ENCODE measurements at places on chromosomes 3 and 15.

GRCh38 chr3:43816372-43816771, 125.6 kb downstream of the ABHD5 start:
- no peak for DNase-seq

GRCh38 chr3:67361770-67362169, 292.6 kb downstream of the SUCLG2 start:
- no peak for DNase-seq

DNA sequence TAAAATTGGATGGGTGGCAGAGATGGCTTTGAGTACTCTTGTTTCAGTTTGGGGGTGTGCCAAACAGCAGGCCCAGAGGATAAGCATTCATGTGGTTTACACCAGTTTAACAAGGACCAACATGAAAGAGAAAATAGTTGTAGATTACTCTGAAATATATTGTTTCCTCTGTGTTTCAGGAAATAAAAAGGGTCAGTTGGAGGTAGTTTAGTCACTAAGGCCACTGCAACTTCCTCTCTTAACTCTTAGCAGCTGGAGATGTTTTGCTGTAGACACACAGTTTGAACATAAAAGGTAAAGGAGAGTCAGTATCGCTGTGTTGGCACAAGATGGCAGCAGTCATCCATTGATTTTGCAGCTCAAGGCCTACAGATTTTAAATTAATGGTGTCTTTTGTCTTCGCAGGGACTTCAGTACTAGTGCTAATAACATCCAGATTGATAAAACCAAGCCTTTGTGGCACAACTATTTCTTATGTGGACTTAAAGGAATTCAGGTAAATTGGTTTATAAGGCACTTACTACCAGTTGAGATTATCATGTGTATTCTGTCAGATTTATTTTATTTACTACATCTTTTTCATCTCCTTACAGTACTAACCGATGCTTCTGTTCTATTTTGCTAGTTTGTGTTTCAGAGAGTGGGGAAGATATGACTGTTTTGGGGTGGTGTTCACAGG, 65.5 kb downstream of the GALK2 start:
- DNase-seq: peak; percentile 53

DNA sequence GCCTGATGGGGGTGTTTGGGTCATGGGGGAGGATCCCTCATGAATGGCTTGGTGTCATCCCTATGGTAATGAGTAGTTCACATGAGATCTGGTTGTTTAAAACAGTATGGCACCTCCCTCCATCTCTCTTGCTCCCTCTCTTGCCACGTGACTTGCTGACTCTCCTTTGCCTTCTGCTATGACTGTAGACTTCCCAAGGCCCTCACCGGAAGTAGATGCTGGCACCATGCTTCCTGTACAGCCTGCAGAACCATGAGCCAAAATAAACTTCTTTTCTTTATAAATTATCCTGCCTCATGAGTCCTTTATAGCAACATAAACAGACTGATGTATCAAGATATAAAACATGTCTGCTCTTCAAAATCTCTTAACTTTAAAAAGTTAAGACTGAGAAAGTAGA, 96.1 kb downstream of the TFDP2 start:
- DNase-seq: no peak

DNA sequence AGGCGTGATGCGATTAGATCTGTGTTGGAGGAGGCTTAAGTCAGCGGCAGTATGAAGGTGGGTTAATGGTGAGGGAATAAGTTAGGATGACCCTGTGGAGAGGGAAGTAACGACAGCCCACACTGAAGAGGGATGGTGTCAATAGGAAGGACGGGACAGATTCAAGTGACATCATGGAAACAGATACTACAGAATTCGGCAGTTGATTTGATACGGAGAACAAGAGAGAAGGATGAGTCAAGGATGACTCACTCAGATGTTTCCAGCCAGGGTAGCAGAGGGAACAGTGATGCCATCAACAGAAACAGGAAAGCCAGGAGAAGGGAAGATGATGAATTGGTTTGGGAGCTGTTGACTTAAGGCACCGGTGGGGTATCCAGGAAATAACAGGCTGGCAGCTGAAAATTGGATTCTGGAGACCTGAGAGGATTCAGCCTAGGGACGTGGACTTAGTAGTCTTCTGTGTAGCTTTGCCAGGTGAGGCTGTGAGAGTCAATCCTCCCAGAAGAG, 38.0 kb downstream of the SHC4 start:
- no peak for DNase-seq

- DNase-seq: no peak
Observed at GRCh38 chr3:194333981-194334320, 17.2 kb downstream of the CPN2 start.

GRCh38 chr3:155227141-155227540, 66.3 kb downstream of the STRIT1 start:
- DNase-seq: no peak

- DNase-seq: no peak
Observed at GRCh38 chr15:68195336-68196112, 9.6 kb downstream of the CALML4 start.

GRCh38 chr3:136667081-136667480, 85.1 kb downstream of the STAG1 start:
- no peak for DNase-seq

DNA sequence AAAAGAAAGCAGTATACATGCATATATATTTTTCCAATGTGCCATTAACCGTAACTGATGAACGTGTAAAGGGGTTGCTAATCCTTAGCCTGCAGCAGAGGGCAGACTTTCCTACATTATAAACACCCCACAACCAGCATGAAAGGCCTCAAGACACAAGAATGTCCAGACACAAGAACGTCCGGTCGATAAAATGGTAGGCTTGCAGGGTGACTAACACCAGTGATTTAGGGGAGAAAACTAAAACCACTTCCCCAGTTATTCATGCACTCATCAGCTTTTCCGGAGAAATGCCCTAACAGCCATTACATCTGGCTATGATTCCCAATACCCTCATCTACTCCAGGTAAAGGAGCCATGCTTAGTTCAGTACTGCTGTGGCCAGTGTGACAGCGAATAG, 57.4 kb downstream of the LRTM1 start:
- no peak for DNase-seq

DNA sequence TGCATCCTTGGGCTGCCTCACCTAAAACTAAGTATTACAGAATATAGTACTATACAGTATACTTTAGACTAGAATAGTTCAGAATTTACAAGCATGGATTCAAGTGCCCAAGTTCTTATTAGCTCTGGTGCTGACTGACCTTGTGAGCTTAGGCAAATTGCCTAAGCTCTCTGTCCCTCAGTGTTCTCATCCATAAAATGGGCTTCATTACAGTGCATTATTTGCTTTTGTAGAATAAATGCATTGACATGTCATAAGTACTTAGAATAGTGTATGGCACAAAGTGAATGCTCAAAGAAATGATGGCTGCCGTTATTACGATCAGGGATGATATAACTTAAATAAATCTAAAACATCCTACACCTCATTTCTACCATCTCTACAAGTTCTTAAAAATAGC, 269.7 kb downstream of the FOXP1 start:
- DNase-seq: no peak

GRCh38 chr15:67133738-67134066, 68.3 kb downstream of the SMAD3 start:
- no peak for DNase-seq

DNA sequence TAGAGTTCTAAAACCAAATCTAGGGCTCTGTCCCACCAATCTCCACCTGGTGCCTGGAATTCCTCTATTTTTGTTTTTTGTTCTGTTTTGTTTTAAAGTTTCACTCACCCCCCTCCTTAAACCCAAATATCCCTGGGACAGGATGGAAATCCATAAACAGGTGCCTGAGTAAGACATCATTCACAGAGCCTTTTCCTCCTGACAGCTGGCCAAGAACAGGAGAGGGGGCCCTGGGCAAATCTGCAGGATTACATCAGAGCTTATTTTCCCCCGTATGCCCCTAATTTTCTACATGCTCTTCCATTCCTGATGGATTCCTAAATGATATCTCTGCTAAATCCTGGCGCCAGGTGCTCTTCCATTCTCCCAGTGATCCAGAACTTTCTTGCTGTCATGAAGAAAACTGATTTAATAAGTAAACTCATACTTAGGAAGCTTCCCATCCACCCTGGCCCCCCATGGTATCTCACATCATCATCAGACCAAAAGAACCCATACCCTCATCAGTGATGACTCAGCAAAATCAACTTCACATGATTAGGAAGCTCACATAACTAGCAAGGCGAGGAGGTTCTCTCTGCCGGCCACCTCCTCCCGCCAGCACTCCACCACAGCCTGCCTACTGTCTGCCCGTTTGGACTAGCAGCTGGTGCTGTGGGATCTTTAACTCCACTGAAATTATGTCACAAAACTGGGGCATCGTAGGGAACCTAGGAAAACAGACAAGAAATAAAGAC, 61.0 kb downstream of the LIPC start:
- DNase-seq: no peak

DNA sequence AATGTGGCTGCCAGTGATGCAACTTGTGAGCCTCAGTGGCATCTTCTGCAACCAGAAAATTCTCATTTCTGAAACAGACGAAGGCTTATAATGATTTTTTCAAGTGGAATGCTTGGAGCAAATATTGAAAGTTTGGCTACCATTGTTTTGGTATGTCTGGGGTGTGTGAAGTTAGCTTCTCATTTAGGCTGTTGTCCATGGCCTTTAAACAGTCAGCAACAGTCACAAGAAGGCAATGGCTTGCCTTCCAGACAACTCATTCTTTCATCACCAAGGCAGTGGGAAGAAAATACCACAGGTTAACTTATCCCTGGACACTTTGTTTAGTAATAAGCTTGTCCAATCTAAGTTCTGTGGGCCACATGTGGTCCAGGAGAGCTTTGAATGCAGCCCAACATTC, 4.7 kb upstream of the BNC1 start:
- DNase-seq: no peak

- no peak for DNase-seq
Observed at GRCh38 chr3:195715134-195715533, 5.6 kb upstream of the MUC20 start.

GRCh38 chr3:98695796-98696195, 67.3 kb upstream of the ST3GAL6 start:
- no peak for DNase-seq

- no peak for DNase-seq
Observed at GRCh38 chr15:100770661-100771584, 108.7 kb upstream of the ALDH1A3 start.

- no peak for DNase-seq
Observed at GRCh38 chr3:19254189-19254588, 105.9 kb downstream of the KCNH8 start.

GRCh38 chr15:42729409-42729808, 7.5 kb downstream of the CDAN1 start:
- no peak for DNase-seq
